ENCODE measurements at places on chromosomes 7 and 10. TPM values are rescaled to one million over a fixed set of nuclear protein-coding genes. Genes with fewer than 3 reads are reported as not detected.

DNA sequence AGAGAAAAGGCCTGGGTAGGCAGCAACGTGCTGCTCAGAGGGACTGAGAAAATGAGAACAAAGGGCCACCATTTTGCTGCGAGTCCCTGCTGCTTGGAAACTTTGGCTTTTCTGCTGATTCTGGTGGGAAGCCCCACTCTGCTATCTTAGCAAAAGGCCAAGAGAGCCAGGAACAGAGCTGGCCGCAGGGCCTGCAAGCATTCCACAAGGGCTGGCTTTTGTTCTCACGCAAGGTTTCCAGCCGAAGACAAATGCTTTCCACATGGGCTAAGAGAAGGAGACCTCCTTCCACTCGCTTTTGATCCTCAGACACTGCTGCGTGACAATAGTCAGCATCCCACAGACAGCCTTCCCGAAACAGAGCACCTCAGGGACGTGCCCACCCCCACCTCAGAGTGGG is 163.1 kb downstream of the ARHGAP12 start:
- H3K4me1 ChIP-seq: peaks cover 14% of the 10 kb centered on the region
- no peaks in the 10 kb centered on the region for H3K27me3 ChIP-seq
- no peak overlapping the region for H3K27ac ChIP-seq
- H3K36me3 ChIP-seq: no peaks in the 10 kb centered on the region

GRCh38 chr7:148695953-148696352 is 2.8 kb upstream of the CUL1 start:
- DNase-seq: no peak
- H3K4me1 ChIP-seq: peaks cover 39% of the 10 kb centered on the region
- H3K36me3 ChIP-seq: no peaks in the 10 kb centered on the region
- no peak overlapping the region for H3K27ac ChIP-seq
- no peaks in the 10 kb centered on the region for H3K27me3 ChIP-seq

GRCh38 chr7:69095649-69096048 is 502.6 kb upstream of the AUTS2 start:
- no peak for DNase-seq
- no peaks in the 10 kb centered on the region for H3K36me3 ChIP-seq
- no peak overlapping the region for H3K27ac ChIP-seq

DNA sequence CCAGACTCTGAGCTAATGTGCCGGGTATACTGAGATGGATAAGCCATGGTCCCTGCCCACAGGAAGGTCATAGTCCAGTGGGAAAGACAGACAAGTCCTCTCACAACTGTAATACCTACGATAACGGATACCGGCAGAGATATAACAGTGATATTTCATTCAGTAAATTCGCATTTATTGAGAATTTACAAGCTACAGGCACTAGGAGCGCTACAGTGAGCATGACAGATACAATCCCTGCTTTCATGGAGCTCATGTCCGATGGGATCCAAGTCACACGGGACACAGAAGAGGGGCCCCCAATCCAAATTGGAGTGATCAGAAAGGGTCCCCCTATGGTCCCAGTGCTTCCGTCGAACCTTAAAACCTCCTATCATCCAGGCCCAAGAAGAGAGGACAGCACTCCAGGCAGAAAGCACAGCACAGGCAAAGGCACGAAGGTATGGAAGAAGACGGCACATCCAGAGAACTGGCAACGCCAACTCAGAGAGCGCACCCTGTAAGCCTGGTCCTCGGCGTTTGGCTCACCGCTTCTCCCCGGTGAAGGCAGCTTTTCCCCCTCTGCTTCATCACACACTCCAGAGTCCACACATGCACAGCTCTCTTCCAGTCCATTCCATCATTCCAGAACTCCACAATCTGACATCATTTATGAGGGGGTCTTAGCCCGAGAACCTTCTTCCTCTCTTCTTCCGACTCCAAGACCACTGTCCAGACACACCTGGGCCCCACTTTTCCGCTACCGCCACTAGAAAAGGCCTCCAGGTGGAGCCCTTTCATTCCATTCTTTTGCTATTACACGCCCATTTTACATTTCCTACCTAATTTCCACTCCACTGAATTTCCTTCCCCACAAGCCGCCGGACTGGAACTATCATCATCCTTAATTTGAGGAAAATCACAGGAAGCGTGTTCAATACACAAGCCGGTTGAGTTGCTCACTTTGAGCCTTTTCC is 47.8 kb upstream of the NKX2-3 start:
- H3K36me3 ChIP-seq: no peaks in the 10 kb centered on the region
- no peak for DNase-seq
- H3K27ac ChIP-seq: no peak overlapping the region
- H3K4me3 ChIP-seq: no peak overlapping the region
- H3K27me3 ChIP-seq: peaks cover 98% of the 10 kb centered on the region

DNA sequence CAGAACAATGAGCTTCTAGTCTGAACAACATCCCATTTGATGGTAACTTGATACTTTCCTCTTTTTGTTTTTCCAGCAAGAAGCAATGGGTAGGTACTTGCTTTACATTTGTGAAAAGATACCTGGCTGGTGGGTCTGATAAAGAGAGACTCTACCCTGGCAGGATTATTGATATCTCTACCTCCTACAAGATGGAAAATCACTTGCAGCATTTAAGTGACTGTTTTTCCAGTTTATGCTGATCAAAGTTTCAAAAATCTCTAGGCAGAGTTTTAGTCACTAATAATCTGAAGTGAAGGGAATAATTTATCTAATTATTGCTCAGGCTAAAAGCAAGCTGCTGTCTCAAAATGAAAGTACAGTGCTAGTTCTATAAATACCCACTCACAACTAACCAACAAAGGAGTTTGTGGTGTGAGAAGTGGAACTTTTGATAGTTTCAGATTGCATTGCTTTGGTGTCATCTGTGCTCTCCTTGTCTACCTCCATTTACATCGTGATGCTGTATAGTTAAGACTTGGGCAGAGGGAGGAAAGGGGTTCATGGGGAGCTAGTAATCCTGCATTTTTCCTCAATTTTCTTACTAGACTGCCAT is 86.0 kb upstream of the ANKRD1 start:
- H3K36me3 ChIP-seq: no peaks in the 10 kb centered on the region
- peaks cover 10% of the 10 kb centered on the region for H3K4me1 ChIP-seq
- no peak for DNase-seq

DNA sequence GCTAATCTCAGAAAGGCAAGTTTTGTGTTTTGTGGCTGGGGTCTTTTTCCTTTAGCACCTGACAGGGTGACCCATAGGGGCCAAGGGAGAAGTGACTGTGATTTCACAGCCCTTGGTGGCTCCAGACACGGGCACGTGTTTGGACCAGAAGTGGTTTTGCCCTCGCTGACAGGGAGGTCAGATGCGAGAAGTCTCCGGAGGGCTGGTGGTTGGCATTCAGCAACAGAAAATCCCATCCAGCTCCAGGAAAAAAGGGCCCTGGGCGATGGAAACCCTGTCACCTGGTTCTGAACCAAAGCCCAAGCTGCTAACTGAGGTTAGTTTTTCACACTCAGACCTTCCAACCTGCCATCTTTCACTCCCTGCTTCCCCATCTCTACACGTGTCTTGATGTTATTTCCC is 272.9 kb downstream of the TRIL start:
- H3K27ac ChIP-seq: peak overlapping the region; percentile 87
- H3K4me3 ChIP-seq: peak overlapping the region; percentile 68
- H3K27me3 ChIP-seq: no peaks in the 10 kb centered on the region
- no peaks in the 10 kb centered on the region for H3K36me3 ChIP-seq

DNA sequence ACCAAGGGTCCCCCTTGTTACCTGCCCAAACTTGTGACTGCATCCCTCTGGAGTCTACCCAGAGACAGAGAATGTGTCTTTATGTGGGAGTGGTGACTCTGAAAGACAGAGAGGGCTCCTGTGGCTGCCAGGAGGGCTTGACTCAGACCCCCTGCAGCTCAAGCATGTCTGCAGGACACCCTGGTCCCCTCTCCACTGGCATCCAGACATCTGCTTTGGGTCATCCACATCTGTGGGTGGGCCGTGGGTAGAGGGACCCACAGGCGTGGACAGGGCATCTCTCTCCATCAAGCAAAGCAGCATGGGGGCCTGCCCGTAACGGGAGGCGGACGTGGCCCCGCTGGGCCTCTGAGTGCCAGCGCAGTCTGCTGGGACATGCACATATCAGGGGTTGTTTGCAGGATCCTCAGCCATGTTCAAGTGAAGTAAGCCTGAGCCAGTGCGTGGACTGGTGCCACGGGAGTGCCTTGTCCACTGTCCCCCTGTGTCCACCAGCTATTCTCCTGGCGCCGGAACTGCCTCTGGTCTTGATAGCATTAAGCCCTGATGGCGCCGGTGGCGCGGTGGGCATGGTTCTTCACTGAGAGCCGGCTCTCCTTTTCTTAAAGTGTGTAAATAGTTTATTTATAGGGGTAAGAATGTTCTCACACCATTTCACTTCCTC is 19.4 kb upstream of the SH2D4B start:
- H3K4me1 ChIP-seq: peaks cover 74% of the 10 kb centered on the region
- H3K36me3 ChIP-seq: peaks cover 74% of the 10 kb centered on the region
- H3K27ac ChIP-seq: peak overlapping the region; percentile 82
- no peaks in the 10 kb centered on the region for H3K27me3 ChIP-seq

- peaks cover 14% of the 10 kb centered on the region for H3K4me1 ChIP-seq
- H3K27ac ChIP-seq: peak overlapping the region; percentile 78
- peaks cover 76% of the 10 kb centered on the region for H3K27me3 ChIP-seq
- no peaks in the 10 kb centered on the region for H3K36me3 ChIP-seq
- peak; percentile 71 for DNase-seq
- H3K4me3 ChIP-seq: peak overlapping the region; percentile 72
These were observed 777 bp downstream of the BICC1 start for GRCh38 chr10:58513188-58514110.

DNA sequence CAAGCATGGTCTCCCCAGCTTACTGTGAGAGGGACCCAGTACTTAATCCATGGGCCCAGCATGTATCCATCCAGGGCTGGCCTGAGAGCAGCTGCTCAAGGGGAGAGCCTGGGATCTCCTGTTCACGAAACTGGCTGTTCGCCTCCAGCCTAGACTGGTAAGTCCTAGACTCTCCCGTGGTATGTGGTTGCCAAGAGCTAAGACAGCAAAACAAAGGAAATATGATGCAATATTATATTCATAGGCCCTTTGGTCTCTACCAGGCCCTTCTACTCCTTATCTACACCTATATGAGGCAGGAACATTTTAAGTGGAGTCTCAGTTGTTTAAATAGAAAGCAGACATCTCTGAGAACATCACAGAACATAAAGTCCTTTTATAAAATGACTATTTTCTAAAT is 28.9 kb upstream of the STK17A start:
- peaks cover 17% of the 10 kb centered on the region for H3K4me1 ChIP-seq
- H3K36me3 ChIP-seq: no peaks in the 10 kb centered on the region
- DNase-seq: no peak
- peak overlapping the region; percentile 54 for H3K27ac ChIP-seq
- no peak overlapping the region for H3K4me3 ChIP-seq

- H3K36me3 ChIP-seq: peaks cover 3% of the 10 kb centered on the region
- H3K4me1 ChIP-seq: peaks cover 65% of the 10 kb centered on the region
- peak overlapping the region; percentile 94 for H3K27ac ChIP-seq
- DNase-seq: no peak
- no peaks in the 10 kb centered on the region for H3K27me3 ChIP-seq
These were observed 839 bp downstream of the IKZF5 start for GRCh38 chr10:123007558-123008354.

GRCh38 chr7:26397796-26398426 is 106.2 kb downstream of the SNX10 start:
- H3K27ac ChIP-seq: peak overlapping the region; percentile 69
- no peaks in the 10 kb centered on the region for H3K36me3 ChIP-seq
- H3K27me3 ChIP-seq: peaks cover 66% of the 10 kb centered on the region
- H3K4me3 ChIP-seq: peak overlapping the region; percentile 80
- H3K4me1 ChIP-seq: peaks cover 20% of the 10 kb centered on the region
- DNase-seq: peak; percentile 36

DNA sequence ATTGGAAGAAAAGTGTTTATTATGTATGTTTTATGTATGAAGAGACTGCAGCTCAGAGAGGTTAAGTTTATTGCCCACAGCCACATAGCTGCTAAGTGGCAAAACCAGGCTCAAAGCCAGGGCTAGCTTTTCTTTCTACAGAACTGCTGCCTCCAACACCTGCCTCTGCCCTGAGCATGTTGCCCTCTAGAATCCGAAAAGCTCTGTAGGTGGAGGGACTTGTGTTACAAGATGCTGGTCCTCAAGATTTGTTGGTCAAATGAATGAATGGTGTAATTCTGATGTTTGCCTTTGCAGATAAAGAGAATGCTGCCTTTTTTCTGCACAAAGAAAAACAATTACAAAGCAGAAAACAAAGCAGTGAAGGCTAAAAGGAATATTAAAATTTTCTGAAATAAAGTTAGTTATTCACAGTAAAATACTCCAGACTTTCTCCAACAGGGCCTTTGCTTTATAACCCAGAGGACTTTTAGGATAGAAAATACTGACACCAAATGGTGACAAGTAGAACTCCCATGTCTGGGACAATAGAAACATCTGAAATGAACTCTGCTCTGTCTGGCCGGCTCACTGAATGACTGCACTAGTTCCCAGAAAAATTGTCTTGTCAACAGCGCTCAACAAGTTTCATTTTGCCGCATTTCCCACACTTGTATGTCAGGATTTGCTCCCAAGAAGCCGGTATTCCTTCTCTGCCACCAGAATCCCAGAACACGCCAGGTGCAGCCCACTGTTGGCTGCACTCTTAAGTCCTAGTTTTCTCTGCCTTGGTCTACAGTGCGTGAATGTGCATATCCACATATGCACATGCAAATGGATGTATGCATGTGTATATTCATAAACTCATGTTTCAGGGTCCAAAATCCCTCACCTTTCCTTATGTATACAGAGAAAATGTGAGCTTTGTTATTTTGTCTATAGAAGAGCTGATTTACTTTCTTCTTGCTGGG is 11.0 kb upstream of the DNTT start:
- H3K4me3 ChIP-seq: no peak overlapping the region
- no peaks in the 10 kb centered on the region for H3K4me1 ChIP-seq
- DNase-seq: no peak
- no peak overlapping the region for H3K27ac ChIP-seq
- peaks cover 89% of the 10 kb centered on the region for H3K27me3 ChIP-seq

- H3K36me3 ChIP-seq: no peaks in the 10 kb centered on the region
- no peak for DNase-seq
- peak overlapping the region; percentile 20 for H3K4me3 ChIP-seq
- no peak overlapping the region for H3K27ac ChIP-seq
- peaks cover 70% of the 10 kb centered on the region for H3K27me3 ChIP-seq
These were observed 5.1 kb downstream of the HABP2 start for GRCh38 chr10:113557903-113558321.

- H3K27me3 ChIP-seq: peaks cover 55% of the 10 kb centered on the region
- no peak overlapping the region for H3K4me3 ChIP-seq
- DNase-seq: no peak
- no peaks in the 10 kb centered on the region for H3K4me1 ChIP-seq
These were observed 135.1 kb upstream of the RET start for GRCh38 chr10:42941790-42942189.

GRCh38 chr7:144709066-144709465 is 126.8 kb downstream of the TPK1 start:
- H3K36me3 ChIP-seq: no peaks in the 10 kb centered on the region
- no peak overlapping the region for H3K27ac ChIP-seq
- H3K4me3 ChIP-seq: no peak overlapping the region

GRCh38 chr7:15821484-15822427 is 135.3 kb upstream of the MEOX2 start:
- DNase-seq: no peak
- no peaks in the 10 kb centered on the region for H3K36me3 ChIP-seq
- H3K4me3 ChIP-seq: no peak overlapping the region
- peaks cover 17% of the 10 kb centered on the region for H3K4me1 ChIP-seq
- H3K27ac ChIP-seq: peak overlapping the region; percentile 38
- no peaks in the 10 kb centered on the region for H3K27me3 ChIP-seq

- H3K36me3 ChIP-seq: no peaks in the 10 kb centered on the region
- no peak overlapping the region for H3K4me3 ChIP-seq
- H3K27ac ChIP-seq: peak overlapping the region; percentile 28
These were observed 97.3 kb downstream of the INPP5A start for GRCh38 chr10:132634947-132635271.

NEBL gene
- 805 TPM for total RNA-seq

TRIM73 gene
- total RNA-seq: 1.4 TPM

NUTM2D gene
- total RNA-seq: 6.0 TPM

ZNF786 gene
- 2.4 TPM for total RNA-seq

SNX10 gene
- 1.1 TPM for total RNA-seq

SLC13A1 gene
- total RNA-seq: not detected

CARD11 gene
- 0.16 TPM for total RNA-seq
